Muscle of leg (tissue), 16 donors: ENCODE measurements at places on chromosomes 2 and 18. TPM values are rescaled to one million over a fixed set of nuclear protein-coding genes. Genes with fewer than 3 reads are reported as not detected.
A peak's percentile ranks its signal among the peaks of the same experiment; 100 is the strongest.

- no peak for DNase-seq
Observed at GRCh38 chr2:121237336-121237979, 47.5 kb downstream of the TFCP2L1 start.

GRCh38 chr2:127586136-127586535 is 50.7 kb downstream of the MYO7B start:
- DNase-seq, result no peak

DNA sequence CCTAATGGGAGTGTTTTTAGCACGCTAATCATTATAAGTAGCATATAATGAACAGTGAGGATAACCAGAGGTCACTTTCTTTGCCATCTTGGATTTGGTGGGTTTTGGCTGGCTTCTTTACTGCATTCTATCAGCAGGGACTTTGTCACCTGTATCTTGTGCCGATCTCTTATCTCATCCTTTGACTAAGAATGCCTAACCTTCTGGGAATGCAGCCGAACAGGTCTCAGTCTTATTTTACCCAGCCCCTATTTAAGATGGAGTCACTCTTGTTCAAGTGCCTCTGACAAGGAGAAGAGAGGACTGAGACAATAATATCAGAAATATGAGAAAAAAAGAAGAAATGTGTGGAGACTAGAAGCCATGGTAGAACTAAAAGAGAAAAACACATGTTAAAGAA is 276.4 kb downstream of the TMX3 start:
- DNase-seq, result no peak

Gene GCFC2
- total RNA-seq, result 26.6 TPM

Gene SLC23A3
- total RNA-seq, result 1.5 TPM

- DNase-seq, result no peak
Observed at GRCh38 chr2:225814554-225814953, 415.0 kb downstream of the NYAP2 start.

Gene CCDC102B
- total RNA-seq, result 30.9 TPM

Gene TUBB8B
- total RNA-seq, result not detected

Gene AQP12B
- total RNA-seq, result not detected

GRCh38 chr18:3463051-3463450 is 13.1 kb downstream of the TGIF1 start:
- peak; percentile 30 for DNase-seq

DNA sequence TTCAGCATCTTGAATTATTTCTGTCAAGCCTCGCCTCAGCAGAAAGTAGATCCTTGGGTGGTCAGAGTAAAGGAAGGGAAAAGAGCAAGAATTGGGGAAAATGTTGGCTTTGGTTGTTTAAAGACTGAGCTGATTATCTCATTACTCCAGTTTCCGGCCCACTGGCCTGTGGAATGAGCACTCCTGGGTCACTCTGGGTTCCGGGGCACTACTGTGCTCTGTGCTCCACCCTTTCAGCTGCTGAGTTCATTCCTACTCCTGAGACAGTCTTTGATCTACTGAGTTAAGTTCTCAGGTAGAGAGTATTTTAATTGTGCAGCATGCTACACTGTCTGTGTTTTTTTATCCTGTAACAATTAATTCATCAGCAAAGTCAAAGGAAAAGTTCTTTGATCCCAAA is 427.7 kb downstream of the CDH2 start:
- DNase-seq, result no peak

DNA sequence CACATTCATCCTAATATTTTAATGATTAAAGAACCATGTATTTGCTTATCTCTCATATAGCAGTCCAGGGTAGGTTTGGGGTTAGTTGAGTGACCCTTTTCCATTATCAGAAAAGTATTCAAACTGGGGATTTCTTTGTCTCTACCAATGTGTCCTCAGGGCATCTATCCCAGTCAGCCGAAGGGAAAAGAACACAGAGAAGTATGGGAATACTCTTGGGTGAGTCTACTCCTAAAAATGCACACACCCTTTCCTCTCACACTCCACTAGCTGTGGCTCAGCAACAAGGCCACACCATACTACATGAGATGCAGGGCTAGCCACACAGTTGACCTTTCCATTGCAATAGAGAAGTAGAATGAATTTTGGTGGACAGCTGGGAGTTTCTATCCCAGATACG is 114.3 kb downstream of the NXPH2 start:
- DNase-seq, result no peak

DNA sequence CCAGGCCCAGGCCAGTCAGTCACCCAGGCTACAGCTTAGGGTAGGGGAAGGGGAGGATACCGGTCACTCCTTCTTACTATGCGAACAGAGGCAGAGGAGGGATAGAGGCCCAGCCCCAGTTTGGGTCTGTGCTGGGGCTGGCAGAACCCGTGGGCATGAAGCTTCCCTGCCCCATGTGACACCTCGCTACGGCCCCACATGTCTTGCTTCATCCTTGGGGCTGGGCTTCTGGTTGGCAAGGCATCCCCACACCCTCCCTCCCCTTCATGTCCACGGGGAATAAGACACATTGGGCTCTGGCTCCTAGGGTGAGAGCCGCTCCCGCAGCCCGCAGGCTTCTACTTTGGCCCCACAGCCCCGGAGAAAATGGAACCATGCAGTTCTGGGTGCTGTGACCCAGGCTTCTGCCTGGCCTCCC is 32.4 kb downstream of the HS1BP3 start:
- no peak for DNase-seq

DNA sequence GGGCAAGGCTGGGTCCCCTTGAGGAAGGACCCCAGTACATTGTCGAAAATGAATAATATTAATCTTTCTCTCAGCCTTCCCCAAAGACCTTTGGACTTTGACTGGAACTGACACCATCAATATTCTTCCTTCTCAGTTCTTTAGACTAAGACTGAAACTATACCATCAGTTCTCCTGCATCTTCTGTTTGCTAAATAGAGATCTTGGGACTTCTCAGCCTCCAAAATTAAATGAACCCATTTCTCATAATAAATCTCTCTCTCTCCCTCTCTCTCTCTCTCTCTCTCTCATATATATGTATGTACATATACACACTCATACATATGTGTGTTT is 39.7 kb upstream of the VRK2 start:
- no peak for DNase-seq

GRCh38 chr18:46246101-46246500 is 141.9 kb downstream of the HAUS1 start:
- no peak for DNase-seq

- peak; percentile 5 for DNase-seq
Observed at GRCh38 chr2:202541137-202541536, 93.6 kb upstream of the FAM117B start.

Gene FTCDNL1
- 2.6 TPM for total RNA-seq

Gene MEMO1
- 30.8 TPM for total RNA-seq

Gene SPP2
- not detected for total RNA-seq

GRCh38 chr18:47969816-47970215 is 39.4 kb upstream of the SMAD2 start:
- DNase-seq, result peak; percentile 69

DNA sequence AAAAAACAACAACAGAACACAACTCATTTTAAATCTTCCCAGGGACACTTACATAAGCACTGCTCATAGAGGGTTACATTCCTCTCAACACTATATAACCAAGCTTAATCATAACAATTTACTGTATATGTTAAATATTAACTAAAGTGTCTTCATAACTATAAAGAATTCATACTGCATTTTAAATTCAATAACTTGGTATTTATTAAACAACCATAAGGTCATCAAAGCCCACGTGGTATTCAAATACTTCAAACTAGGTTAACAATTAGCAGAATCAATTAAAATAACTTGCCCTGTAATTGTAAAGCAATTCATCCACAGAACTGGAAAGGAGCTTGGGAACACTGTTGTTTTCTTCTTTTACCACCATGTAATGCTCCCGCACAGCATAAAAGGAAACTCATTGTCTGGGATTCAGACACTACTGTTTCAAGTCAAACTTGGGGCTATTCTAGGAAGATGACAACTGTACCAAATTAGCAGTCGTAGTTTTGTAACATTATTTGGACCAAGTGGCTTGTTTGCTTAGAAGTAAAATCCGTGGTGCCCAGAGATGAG is 10.4 kb downstream of the GAREM1 start:
- DNase-seq, result no peak

Gene SERPINB13
- not detected for total RNA-seq
